ENCODE measurements at places on chromosomes 12 and 14. TPM values are rescaled to one million over a fixed set of nuclear protein-coding genes. Genes with fewer than 3 reads are reported as not detected.

DNA sequence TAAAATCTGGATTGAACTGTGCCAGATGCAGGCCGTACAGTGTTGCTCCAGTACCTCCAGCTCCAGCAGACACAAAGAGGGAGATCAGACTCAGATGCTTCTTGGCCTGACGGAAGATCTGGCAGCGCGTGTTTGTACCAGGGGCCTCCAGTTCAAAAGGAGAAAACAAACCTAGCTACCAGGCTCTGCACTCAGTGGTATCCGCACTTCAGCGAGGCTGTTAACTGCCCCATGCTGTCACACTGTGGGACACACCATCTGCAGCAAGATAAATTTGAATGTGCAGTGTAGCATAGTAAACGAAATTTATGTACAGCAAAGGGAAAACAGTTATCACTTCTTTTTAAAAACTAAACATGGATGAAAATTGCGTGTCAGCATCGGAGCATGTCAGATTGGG, 5.1 kb downstream of the DYNC1H1 start:
- H3K4me1 ChIP-seq = peaks cover 16% of the 10 kb centered on the region
- H3K4me3 ChIP-seq = no peak overlapping the region
- no peak for DNase-seq
- H3K27ac ChIP-seq = no peak overlapping the region
- H3K27me3 ChIP-seq = no peaks in the 10 kb centered on the region

GRCh38 chr12:89346741-89347324, 5.5 kb downstream of the DUSP6 start:
- peak overlapping the region; percentile 85 for H3K27ac ChIP-seq
- peak; percentile 43 for DNase-seq
- no peaks in the 10 kb centered on the region for H3K36me3 ChIP-seq
- H3K27me3 ChIP-seq = peaks cover 51% of the 10 kb centered on the region
- H3K4me3 ChIP-seq = peak overlapping the region; percentile 37
- H3K4me1 ChIP-seq = peaks cover 73% of the 10 kb centered on the region

DNA sequence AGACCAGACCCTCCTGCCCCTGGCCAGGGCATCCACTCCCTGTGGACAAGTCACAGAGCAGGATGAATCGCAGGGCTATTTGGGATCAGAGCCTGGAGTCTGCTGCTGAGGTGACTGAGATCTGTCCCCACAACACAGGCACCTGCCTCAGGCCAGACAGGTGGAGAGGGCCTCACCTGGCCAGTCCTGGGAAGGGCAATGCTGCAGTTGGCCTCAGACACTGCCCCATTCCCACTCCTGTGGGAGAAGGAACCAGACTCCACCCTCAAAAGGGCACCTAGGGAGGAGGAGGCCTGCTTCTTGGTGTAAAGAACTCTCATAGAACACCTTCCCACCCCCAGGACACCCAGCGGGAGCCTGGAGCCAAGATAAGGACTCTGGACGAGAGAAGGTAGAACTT, 48.3 kb upstream of the PLEKHG6 start:
- H3K4me3 ChIP-seq = no peak overlapping the region
- H3K4me1 ChIP-seq = peaks cover 9% of the 10 kb centered on the region
- no peak for DNase-seq
- no peaks in the 10 kb centered on the region for H3K36me3 ChIP-seq

DNA sequence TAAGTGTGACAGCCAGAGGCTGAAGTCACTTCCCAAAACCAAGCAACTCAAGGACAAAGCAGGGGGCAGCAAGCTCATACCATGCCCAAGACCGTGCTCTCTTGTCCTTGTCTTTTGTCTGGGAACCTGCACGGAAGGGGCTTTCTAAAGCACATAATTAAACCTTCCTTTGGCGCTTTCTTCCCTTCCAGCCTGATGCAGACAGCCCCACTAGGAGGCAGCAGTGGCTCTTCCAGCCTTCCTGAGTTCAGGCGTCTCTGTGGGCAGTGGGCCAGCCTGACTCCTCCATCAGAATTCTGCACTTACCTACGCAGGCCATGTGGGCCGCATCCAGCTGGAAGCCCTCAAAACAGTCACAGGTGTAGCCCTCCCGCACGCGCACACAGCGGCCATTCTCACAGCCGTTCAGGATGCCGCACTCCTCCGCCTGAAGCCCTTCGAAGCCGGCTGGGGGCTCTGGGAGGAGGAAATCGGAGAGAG, 7.6 kb downstream of the ISCA2 start:
- DNase-seq = peak; percentile 89
- peak overlapping the region; percentile 63 for H3K27ac ChIP-seq
- peaks cover under 1% of the 10 kb centered on the region for H3K36me3 ChIP-seq
- H3K27me3 ChIP-seq = no peaks in the 10 kb centered on the region

- peaks cover 9% of the 10 kb centered on the region for H3K4me1 ChIP-seq
- no peaks in the 10 kb centered on the region for H3K36me3 ChIP-seq
- no peaks in the 10 kb centered on the region for H3K27me3 ChIP-seq
- DNase-seq = no peak
Observed at GRCh38 chr14:53793790-53794505, 162.7 kb downstream of the BMP4 start.

DNA sequence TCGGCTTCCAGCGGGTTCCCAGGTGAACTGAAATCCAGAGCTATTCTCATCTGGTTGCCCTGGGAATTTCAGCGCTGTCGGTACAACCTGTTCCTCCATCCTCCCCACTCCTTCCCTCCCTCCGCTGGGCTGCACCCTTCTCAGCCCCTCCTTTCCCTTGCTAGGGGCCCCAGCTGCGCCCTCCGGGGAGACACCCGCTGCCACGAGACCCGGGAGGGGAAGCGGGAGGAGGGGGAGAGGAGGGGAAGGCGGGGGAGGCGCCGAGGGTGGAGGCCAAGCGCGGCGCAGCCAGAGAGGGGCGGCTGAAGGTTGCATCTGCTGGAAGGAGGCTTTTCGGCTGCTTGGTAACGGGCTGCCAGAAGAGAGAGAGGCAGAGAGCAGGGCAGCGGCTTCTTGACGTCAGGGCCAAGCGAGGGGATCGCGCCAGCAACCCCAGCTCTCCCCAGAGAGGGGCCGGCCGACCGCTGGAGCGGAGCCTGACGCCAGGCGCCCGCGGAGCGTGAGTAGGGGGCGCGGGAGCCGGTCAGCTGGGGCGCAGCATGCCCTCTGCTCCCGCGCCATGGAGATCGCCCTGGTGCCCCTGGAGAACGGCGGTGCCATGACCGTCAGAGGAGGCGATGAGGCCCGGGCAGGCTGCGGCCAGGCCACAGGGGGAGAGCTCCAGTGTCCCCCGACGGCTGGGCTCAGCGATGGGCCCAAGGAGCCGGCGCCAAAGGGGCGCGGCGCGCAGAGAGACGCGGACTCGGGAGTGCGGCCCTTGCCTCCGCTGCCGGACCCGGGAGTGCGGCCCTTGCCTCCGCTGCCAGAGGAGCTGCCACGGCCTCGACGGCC, at the start of gene KCNA5:
KCNA5 (plus strand) TSS at position 291 of the 831 bp plus-strand sequence; CDS start at position 560, 269 bp downstream.
- peaks cover 72% of the 10 kb centered on the region for H3K27me3 ChIP-seq
- H3K36me3 ChIP-seq = no peaks in the 10 kb centered on the region
- peak; percentile 79 for DNase-seq
- peaks cover 28% of the 10 kb centered on the region for H3K4me1 ChIP-seq
- H3K27ac ChIP-seq = no peak within 1 kb of the TSS

- no peak overlapping the region for H3K4me3 ChIP-seq
- H3K27me3 ChIP-seq = no peaks in the 10 kb centered on the region
- H3K27ac ChIP-seq = no peak overlapping the region
- H3K4me1 ChIP-seq = peaks cover 5% of the 10 kb centered on the region
- H3K36me3 ChIP-seq = no peaks in the 10 kb centered on the region
Observed at GRCh38 chr14:64807551-64807950, 72.2 kb downstream of the SPTB start.

DNA sequence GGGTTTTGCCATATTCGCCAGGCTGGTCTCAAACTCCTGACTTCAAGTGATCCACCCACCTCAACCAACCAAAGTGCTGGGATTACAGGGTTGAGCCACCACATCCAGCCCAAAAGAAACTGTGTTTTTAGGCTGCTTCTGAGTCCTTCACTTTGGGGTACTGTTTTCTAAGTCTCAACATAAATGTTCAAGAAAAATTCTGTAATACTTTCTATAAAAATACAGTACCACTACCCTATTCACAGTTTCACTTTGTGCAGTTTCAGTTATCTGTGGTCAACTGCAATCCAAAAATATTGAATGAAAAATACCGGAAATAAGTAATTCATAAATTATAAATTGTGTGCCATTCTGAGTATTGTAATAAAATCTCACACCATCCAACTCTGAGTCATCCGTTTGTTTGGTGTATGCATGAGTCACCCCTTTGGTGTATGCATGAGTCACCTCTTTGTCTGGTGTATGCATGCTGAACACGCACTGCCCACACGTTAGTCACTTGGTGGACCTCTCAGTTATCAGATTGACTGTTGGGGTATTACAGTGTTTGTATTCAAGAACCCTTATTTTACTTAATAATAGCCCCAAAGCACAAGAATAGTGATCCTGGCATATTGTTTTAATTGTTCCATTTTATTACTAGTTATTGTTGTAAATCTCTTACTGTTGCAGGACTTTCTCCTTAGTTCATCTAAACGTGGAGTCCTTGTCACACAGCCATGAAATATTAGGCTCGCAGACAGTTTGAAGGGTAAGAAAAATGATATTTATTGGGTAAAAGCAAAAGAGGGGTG, 190.2 kb downstream of the FSCB start:
- no peak overlapping the region for H3K27ac ChIP-seq
- no peak for DNase-seq
- no peaks in the 10 kb centered on the region for H3K27me3 ChIP-seq
- H3K4me3 ChIP-seq = no peak overlapping the region

DNA sequence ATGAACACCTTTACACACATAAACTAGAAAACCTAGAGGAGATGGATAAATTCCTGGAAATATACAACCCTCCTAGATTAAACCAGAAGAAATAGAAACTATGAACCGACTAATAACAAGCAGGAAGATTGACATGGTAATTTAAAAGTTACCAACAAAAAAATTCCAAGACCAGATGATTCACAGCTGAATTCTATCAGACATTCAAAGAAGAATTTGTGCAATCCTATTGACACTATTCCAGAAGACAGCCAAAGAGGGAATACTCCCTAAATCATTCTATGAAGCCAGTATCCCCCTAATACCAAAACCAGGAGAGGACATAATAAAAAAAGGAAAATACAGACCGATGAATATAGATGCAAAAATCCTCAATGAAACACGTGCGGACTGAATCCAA, 102.6 kb upstream of the KRR1 start:
- no peak for DNase-seq
- no peak overlapping the region for H3K4me3 ChIP-seq
- H3K4me1 ChIP-seq = no peaks in the 10 kb centered on the region
- H3K36me3 ChIP-seq = no peaks in the 10 kb centered on the region
- no peaks in the 10 kb centered on the region for H3K27me3 ChIP-seq

DNA sequence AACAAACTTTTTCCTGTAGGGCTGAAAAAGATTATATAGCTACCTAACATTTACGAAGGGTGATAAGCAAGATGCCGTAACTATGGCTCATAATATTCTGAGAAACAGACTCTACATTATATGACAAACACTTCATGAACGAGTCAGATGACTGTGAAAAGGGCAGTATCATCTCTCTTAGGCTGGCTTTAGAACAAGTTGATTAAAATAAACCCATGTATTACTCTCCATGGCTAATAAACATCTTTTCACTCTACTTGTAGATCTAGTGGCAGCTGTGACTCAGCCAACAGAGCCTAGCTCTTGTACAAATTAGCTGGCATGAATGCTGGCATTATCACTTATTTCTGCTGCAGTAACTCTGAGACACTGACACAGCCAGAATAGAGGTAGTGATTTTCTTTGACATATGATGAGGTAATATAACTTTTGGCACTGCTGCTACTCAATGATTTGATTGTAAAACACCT, 47.1 kb downstream of the SLC2A13 start:
- no peak overlapping the region for H3K27ac ChIP-seq
- no peak for DNase-seq
- no peak overlapping the region for H3K4me3 ChIP-seq
- no peaks in the 10 kb centered on the region for H3K27me3 ChIP-seq
- no peaks in the 10 kb centered on the region for H3K4me1 ChIP-seq
- H3K36me3 ChIP-seq = no peaks in the 10 kb centered on the region

GRCh38 chr12:50603817-50604639, 99.2 kb downstream of the DIP2B start:
- H3K36me3 ChIP-seq = no peaks in the 10 kb centered on the region
- DNase-seq = no peak
- no peak overlapping the region for H3K27ac ChIP-seq
- H3K27me3 ChIP-seq = no peaks in the 10 kb centered on the region
- no peaks in the 10 kb centered on the region for H3K4me1 ChIP-seq

DNA sequence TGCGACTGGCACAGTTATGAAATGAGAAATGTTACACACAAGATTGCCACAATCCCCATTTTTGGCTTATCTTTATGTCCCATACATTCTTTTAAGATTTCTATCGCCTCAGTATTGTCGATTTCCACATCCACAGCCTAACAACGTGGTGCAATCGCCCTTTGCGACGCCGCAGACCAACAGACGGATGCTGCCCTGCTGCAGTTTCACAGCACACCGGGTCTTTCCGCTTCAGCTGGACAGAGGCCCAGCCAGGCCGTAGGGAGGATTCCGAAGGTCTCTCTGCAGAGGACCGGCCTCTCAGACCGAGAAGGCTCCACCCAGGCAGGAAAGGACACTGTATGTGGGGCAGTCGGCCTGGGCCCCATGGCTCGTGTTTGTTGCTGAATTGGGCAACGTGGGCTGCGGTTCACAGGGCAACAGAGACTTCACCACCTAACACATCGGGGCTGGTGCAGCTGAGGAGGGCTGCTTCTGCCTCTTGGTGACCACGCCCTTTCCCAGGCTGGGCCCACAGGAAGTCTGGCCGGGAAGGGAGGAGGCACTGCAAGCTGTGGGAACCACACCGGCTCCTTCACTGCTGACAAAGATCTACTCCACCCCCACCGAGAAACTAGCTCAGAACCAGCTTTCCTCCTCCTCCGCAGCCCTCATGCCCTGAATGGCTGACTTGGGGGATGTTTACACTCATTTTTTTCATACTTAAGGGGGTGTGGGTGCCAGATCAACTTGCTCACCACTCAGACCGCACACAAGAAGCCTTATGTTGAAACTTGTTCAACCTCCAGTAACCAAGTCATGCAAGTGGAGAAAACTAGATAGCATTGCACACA, 32.9 kb upstream of the MDM1 start:
- H3K4me1 ChIP-seq = peaks cover 8% of the 10 kb centered on the region
- H3K36me3 ChIP-seq = no peaks in the 10 kb centered on the region
- peak; percentile 76 for DNase-seq
- H3K27me3 ChIP-seq = no peaks in the 10 kb centered on the region
- no peak overlapping the region for H3K27ac ChIP-seq

GRCh38 chr12:58415716-58416115, 474.3 kb downstream of the ATP23 start:
- DNase-seq = peak; percentile 59
- no peaks in the 10 kb centered on the region for H3K27me3 ChIP-seq
- peaks cover 19% of the 10 kb centered on the region for H3K4me1 ChIP-seq
- no peak overlapping the region for H3K4me3 ChIP-seq

DNA sequence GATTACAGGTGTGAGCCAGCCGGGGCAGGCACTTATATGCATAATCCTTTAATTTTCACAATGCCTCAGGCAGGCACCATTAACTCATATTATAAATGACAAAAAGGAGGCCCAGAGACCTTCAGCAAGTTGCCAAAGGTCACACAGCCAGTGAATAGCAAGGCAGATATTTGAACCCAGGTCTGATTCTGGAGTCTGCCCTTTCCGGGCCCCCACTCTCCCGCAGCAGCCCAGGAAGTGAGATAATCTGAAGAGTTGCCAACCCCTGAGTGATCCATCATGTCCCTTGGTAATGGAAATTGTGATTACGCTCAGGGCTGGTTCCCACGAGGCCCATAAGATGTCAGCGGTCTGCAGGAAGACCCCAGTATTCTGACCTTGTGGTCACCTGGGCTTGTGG, 95.3 kb upstream of the MED13L start:
- H3K27ac ChIP-seq = no peak overlapping the region
- H3K36me3 ChIP-seq = no peaks in the 10 kb centered on the region
- H3K4me1 ChIP-seq = peaks cover 12% of the 10 kb centered on the region
- no peaks in the 10 kb centered on the region for H3K27me3 ChIP-seq
- DNase-seq = no peak

ABHD4 gene
- total RNA-seq = 13.3 TPM

ARG2 gene
- total RNA-seq = 92.4 TPM

PAH gene
- total RNA-seq = 0.07 TPM

RIC8B gene
- total RNA-seq = 21.2 TPM

ZC2HC1C gene
- 0.90 TPM for total RNA-seq
